NCI-H187 (cell line): ENCODE measurements at places on chromosomes 5 and 9.

DNA sequence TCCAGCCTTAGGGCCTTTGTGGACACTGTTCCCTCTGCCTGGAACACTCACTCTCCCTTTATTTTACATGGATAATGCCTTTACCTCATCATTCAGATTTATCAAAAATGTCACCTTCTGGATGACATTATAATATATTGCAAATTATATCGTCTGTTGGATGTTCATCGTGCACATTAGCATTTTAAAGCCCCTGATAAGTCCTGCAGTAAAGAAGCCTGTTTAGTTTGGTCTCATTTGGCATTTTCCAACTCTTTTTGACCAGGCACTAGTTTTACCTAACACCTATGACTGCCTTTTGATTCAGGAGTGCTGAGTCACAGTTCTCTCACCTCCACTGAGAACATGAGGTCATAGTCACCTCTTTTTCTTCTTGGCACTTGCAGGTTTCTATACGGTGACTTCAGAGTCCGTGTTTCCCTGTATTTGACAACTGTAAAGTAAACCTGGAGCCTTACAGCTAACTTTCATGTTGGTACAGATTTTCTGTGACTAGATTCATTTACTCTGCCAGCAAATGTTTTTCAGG lies 57.7 kb upstream of the STC2 start:
- DNase-seq = no peak

GRCh38 chr9:133701321-133701980 lies 36.7 kb downstream of the SARDH start:
- DNase-seq = no peak

DNA sequence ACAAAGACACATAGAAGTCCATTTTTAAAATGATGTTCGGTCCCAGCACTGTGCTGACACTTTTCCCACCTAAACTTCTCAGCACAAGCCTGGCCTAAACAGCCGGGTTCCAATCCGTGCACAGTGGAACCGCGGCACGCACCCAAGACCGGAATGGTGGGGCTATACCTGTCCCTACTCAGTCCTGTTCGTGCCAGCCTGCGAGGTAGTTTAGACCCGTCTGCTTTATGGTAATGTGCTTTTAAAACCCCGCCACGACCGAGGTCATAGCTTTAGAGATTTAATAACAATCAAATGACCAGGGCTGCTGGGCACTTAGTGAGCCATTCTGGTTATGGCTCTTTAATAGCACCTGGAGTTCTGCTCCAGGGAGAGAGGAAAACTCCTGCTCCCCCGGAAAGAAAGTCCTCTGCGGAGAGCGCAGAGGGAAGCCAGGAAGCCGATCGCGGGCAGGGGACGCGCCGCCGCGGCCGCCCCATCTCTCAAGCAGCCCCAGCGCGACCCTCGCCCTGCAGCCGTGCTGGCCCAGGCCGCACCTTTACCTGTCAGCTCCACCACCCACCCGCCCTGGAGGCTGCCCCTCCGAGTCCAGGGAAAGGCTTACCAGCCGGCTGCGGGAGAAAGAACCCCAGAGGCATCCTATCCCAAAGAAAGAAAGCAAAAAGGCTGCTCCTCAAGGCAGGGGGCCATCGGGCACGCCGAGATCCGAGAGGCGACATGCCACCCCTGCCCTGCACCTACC lies 511 bp downstream of the ARL15 start:
- DNase-seq = peak; percentile 69

- no peak for DNase-seq
These were observed 13.3 kb downstream of the SPATA9 start for GRCh38 chr5:95669540-95669939.

GRCh38 chr9:129094387-129095169 lies 13.7 kb downstream of the DOLPP1 start:
- DNase-seq = no peak
